ENCODE measurements at places on chromosomes 3 and 15.

- no peak for DNase-seq
Observed at GRCh38 chr15:25844981-25845680, 18.0 kb downstream of the ATP10A start.

DNA sequence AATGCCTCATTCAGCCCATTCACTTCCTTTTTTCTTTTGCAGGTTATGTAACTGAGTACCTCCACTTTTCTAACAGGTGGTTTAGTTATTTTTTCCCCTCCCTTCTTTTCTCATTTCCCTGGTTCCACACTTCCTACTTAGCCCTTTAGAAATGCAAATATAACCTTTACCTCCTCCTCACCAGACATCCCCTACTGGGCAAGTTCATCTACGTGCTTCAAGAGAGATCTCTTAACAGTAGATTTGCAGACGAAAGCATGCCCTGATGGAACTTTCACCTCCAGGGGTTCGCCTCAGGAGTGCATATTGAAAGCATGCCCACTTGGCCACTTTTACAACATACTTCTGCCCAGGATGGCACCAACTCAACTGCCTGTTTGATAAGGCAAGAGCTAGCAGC is 314.1 kb upstream of the LRRC3B start:
- DNase-seq, result no peak

DNA sequence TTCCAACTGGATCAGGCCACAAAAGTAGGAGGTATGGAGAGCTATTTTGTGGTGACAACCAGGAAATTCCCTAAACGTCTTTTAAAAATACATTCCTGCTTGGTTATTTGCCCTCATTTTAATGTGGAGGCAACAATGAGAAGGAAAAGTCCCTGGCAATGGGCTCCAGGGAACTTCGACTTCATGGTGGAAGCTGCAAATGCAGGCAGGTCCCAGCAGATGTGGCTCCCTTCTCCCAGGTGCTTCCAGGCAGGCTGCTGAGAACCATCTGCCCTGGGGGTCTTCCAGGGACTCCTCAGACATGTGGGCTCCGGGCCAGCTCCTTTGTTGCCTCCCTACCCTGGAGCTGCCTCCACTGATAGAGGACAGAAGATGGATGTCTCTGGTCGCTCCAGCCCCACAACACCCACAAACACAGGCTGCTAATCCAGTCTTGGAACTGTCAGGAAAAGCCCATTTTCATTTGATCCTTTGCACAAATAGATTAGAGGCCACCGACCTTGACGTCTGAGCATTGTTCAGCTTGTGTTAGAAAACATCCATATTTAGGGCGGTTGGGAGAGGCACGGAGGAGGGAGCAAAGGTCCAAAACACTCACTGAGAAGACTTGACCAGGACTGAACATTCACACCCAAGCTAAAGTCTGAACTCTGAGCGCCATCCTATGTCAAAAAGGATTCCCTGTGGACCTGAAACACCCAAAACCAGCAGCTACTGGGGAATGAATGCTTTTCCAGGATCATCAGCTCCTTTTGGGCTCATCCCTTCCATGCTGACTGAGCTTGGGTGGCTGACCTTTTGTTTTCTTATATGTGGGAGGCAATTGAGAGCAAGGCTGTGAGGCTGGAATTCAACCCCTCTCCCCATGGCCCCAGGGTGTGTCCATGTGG is 30.2 kb upstream of the SLCO2A1 start:
- DNase-seq, result peak; percentile 29

DNA sequence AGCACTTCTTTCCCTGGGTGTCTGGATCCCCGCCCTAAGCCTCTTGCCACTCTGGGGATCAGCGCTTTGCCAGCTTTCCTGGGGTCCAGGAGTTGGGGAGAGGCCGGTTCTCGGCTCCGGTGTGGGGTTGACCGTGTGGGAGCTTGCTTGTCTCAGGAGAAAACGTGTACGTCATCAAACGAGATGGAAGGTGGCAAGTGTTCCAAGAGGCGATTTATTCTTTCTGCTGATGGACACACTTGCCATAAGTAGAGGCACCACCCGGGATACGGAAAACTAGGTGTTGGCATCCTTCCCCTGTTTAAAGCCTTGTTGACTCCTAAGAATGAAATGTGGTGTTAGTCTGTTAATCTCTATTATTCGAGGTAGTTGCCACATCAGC is 295 bp downstream of the ZWILCH start:
- no peak for DNase-seq

DNA sequence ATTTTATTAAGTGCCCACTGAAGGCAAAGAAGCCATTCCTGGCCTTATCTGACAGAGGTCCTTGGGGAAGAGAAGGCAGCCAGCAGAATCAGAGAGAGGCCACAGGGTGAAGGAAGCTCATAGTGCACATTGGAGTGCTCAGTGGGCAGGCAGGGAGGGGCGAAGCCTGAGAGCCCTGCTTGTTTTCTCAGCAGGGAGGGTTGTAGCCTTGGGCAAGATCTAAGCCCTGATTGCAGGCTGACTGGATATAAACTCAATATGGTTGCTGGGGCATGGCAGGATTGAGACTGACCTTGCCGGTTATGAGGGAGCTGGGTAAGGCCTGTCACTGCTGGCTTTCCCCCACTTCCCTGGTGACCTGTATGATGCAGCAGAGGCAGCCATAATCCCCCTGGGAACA is 7.5 kb upstream of the IGSF11 start:
- no peak for DNase-seq

DNA sequence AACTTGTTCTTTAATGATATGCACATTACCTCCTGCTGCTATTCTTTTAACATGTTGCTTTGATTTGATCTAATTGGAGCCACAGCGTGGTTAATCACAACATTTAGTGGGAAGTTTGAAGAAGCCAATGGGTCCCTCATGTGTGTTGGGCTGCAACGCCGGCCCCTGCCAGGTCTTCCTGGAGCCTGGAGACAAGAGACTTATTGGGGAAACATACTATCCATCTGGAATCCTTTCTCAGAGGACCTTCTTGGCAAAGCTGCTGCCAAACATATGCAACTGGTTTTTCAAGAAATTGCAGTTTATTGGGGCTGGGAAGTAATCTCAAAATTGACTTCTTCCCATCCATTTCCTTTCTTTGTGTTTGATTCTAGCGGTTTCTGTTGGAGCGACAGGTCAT is 396.3 kb upstream of the PROK2 start:
- DNase-seq, result no peak

DNA sequence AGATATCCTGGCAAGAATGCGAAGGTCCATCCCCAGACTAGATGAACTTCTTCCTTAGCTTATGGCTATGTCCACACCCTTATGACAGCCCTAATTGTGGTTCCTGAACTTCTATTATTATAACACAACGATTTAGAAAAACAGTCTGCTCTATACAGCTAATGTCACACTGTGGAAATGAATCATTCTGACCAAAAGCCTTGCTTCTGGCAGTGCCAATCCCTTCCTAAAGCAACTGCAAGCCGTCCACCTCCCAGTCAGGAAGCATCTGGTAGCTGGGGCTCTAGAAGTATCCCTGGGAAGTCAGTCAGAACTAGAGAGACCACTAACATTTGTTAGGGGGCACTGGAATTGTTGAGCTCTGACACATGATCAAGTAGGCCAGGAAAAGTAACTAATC is 45.0 kb downstream of the MYO5A start:
- DNase-seq, result no peak

- no peak for DNase-seq
Observed at GRCh38 chr3:35067750-35068149, 571.6 kb upstream of the ARPP21 start.

- no peak for DNase-seq
Observed at GRCh38 chr3:153334558-153334957, 172.5 kb downstream of the RAP2B start.

GRCh38 chr3:117495620-117496019 is 786.0 kb downstream of the TUSC7 start:
- DNase-seq, result no peak
